ENCODE measurements at places on chromosomes 1 and 21. TPM values are rescaled to one million over a fixed set of nuclear protein-coding genes. Genes with fewer than 3 reads are reported as not detected.

DNA sequence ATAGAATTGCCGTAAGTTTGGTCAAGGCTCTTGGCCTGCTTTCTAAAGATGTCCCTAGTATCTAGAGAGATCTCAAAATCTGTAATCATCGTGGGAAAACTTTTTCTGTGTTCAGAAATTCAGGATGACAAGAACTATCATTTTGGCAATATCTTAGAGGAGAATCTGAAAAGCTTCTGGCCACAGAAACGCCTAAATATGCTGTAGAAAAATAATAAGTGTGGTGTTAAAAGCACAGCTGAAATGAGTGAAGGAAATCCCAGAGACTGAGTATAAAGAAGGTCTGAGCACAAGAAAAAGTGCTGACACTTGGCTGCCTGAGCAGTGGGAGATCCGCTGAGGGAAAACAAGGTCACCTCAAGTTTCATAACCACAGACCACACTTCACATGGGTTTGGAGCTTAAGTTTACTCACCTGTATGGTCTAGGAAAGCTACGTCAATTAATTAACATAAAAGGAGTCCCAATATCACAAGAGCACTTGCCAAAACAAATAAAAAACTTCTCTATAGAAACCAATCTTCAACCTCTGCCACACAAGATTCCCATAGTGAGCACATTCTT, 235.2 kb upstream of the IRF2BP2 start:
- no peak for DNase-seq

DNA sequence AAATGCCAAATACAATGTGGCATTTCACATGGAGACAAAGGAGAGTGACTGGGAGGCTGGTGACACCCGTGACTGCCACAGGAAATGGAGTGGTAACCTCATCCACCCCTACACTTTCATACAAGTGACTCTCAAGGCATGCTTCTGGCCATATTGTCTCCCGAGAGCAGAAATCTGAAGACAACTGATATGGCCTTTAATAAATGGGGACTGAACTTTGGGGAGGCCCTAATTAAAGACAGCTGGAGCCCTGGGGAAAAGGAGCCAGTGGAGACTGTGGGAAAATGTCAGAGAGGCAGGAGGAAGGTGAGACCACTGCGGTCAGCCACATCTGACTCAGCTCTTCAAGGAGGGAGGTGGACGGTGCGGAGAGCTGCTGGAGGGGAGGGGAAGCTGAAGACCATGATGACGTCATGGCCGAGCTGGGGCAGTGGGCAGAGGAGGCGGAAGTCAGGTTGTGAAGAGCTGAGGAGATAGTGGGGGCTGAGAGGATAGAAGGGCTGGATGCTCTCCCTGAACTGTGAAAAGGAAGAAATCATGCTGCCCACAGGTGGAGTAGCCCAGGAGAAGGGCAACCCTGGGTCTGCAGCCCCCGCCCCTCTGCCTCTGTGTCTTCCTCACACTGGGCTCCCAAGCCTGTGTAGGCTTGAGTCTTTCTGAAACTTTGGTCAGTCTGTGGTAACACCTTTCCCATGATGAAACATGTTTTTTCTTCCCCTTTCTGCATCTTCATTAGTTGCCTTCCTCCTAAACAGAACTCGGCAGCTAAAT, 14.0 kb upstream of the NCF2 start:
- DNase-seq = no peak

GRCh38 chr1:155379180-155379579, 58.5 kb downstream of the RUSC1 start:
- DNase-seq = no peak

- no peak for DNase-seq
Observed at GRCh38 chr1:109186733-109187086, 27.0 kb upstream of the SARS1 start.

- no peak for DNase-seq
Observed at GRCh38 chr21:35019631-35020032, 29.5 kb downstream of the RUNX1 start.

DNA sequence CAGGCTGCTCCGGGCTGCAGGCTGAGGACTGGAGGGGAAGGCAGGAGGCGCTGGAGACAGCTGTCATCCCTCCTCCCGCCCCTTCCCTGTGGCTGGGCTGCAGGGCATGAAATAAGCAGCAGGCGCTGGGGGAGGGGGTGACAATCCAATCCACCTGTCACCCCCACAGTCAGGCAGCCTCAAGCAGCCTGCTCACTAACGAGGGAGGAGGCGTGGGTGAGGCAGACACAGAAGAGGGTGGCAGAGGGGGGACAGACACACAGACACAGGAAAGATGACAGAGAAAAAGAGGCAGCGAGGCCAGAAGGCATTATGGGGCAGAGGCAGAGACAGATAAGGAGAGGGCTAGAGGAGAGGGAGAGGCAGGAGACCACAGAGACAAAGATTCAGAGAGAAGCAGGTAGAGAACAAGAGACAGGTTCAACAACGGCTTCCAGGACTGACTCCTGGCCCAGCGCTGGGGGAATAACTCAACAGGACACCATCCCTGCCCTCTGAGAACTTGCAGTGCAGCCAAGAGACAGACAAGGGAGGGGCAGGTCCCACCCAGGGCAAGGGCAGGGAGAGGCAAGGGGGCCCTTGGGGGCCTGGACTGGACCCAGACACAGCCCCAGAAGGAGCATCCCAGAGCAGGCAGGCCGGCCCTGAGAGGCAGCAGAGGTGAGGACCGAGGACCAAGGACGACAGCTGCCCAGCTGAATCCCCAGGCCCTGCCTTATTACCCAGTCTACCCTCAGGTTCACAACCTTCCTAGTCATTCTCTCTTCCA, 11.2 kb downstream of the MEF2D start:
- DNase-seq = peak; percentile 63

Gene PRKCZ
- total RNA-seq = 12.4 TPM

- DNase-seq = no peak
Observed at GRCh38 chr21:41289431-41289830, 27.2 kb upstream of the FAM3B start.

DNA sequence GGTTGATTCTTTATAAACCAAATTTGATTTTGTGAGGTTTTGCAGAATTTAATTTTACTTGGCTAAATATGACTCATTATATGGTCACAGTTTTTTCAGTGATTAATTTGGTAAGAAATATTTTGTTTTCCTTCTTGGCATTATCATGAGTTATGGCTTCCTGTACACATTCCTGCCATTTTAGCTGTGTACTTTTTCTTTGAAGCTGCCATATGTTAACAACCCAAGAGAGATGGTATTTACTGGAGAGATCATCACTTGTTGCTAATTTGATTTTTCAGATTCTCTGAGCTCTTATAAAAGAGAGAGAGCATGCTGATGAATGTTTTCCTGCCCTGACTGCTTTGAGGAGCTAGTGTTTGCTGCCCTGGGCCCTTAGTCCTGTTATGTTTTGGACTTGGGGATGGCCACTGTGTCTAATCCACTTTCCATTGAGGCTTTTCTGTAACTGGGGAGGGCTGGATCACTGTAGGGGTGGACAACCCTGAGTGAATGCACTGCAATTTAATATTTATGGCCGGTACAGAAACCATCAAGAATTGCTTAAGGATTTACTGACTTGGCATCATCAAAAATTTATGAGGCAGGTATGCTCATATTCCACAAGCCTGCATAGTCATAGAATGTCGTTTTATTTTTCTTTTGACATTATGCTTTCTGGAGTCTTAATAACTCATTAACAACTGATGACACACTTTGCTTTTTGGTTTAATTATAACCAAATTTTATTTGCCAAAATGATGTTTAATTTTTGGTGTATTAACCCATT, 200.9 kb downstream of the DISC1 start:
- no peak for DNase-seq

Gene CGN
- total RNA-seq = 2.0 TPM

Gene OR2T35
- total RNA-seq = not detected

Gene CNIH3
- 1.3 TPM for total RNA-seq

Gene FCGR1A
- total RNA-seq = 4.1 TPM

GRCh38 chr1:55071477-55071876, 32.1 kb downstream of the PCSK9 start:
- DNase-seq = no peak

DNA sequence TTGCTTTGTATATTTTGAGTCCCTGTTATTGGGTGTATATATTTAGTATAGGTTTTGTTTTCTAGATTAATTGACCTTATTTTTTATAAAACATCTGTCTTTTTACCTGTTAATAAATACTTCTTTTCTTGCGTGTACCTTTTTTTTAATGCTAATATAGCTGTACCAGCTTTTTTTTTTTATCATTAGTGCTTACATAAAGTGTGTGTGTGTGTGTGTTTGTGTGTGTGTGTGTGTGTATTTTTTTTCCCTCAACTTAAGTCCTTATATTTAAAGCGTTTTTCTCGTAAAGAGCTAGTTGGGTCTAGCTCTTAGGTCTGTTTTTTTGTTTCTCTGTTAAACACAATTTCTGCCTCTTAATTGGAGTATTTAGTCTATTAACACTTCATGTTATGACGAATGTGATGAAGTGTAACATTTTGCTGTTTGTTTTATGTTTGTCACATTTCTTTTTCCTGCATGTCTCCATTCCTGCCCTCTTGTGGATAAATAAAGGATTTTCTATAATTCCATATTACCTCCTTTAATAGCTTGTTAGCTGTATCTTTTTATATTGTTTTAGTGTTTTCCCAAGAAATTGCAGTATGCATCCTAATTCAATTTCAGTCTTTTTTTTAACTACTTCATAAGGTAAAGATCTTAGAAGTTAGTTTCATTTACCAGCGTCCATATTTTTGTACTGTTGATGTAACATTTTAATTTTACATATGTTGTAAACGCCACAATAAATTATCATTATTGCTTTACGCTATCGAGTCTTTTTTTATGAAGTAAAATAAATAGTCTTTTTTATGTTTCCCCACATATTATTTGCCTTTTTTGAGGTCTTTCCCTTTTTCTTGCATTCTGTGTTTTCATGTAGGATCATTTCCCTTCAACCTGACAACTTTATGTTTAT, 4.3 kb downstream of the PRMT2 start:
- no peak for DNase-seq

- DNase-seq = no peak
Observed at GRCh38 chr1:2594641-2595131, 8.1 kb downstream of the PRXL2B start.

Gene CR1
- 4.0 TPM for total RNA-seq

- no peak for DNase-seq
Observed at GRCh38 chr21:26185021-26185420, 14.5 kb upstream of the APP start.

DNA sequence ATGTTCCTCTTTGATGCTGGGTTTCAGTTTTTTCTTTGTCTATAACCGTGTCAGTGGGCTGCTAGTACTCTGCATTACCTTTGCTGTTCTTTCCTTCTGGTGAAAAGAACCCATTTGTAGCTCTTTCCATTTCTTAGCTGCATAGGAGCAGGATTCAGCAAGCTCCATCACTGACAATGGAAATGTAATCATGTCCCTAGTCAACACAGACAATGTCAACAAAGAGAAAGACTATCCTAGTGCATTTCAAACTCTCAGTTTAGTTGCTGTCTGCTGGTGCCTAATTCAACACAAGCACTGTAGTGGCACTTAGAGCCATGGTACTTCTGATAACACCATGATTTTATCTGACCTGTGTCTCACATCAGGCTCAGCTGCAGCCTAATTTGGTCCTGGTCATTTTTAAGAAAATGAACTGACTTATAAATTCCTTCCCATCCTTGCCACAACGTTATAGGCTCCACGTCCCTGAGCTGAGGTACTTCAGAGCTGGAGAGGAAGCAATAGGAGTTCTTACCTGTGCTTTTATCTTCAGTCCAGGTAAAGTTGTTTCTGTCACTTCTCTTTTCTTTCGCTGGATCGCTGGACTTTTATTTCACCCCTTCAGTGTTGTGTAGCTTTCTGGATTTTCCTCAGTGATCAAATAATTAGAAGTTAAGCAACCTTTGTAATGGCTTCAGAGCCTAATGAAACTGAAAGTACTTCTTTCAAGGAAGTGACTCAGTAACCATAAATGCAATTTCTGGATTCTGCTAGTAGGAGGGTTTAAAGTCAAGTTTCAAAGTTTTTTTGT, at the start of gene GBP3:
GBP3 (minus strand) TSS at position 700 of the 793 bp plus-strand sequence. CDS start 2,145 bp downstream, outside the sequence.
- DNase-seq = no peak

DNA sequence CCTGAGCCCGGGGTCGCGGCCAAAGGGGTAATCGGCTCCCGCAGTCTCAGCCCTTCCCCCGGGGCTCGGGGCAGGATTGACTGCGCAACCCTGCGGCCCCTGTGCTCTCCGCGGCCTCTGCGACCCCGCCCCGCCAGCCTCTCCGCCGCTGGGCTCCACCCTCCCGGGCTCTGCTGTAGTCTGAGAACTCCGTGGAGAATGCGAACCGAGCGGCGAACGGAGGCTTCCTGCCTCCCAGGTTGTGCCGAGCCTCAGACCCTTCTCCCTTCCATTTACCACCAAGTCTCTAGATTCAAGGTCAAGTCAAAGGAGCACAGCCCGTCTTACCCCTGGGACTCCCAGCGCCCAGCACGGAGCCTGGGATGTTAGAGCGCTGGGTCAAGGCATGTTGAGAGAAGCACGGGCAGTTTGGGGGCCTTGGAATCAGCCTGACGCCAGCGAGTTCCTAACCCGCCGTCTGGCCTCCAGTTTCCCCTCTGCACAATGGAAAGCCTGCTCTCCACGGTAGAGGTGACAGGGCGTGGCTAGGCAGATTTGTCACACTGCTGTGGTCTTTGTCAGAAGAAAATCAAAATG, 3.0 kb downstream of the ATP2B4 start:
- DNase-seq = peak; percentile 84

Gene TMPRSS15
- total RNA-seq = not detected

DNA sequence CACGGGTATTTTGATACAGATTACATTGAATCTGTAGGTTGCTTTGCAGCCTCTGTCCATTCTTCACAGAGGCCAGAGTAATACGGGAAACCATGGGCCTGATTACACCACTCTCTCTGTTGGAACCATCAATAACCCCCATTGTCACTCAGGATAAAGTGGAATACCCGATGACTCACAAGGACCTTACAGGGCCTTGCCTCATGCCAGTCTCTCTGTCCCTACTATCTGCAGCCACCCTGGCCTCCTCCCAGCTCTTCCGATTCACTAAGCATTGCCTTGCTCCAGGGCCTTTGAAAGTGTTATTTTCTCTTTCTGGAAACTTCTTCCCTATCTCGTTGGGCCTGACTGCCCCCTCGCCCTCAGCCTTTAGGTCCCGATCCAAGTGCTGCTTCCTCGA, 61.7 kb downstream of the HMGB4 start:
- no peak for DNase-seq

DNA sequence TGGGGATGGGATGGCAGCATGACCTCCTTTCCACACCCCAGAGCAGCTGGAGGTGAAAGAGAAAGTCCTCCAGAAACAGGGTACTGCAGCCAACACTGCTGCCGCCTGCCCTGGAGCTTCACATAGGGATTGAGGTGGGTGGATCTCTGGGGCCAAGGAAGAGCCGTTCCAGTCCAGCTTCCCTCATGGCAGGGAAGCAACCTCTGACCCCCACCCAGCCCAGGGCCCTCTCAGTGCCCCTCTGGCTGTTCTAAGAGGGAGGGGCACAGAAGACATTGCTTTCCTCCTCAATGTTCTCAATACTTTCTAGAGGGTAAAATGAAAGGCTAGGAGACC, 5.7 kb downstream of the KIF21B start:
- DNase-seq = no peak

Gene KCNQ4
- total RNA-seq = 1.3 TPM

DNA sequence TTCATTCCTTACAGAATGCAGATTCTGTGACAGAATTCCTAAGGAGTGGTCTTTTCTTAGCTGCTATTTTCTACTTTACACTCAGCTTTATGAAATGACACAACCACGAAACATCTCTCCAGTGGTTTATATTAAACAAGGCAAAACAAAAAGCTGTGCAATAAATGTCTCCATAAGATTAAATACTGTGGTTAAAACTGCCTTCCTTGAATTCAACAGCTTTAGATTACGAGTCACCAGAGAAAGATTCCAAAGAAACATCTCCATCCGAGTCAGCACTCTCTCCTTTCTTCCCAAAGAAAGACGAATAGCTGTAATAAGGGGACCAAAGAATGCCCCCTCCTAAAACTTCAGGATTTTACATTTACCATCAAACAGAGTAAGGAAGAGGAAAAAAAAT, 4.6 kb upstream of the C1orf87 start:
- DNase-seq = no peak
